ENCODE measurements at places on chromosomes 6 and 20.

DNA sequence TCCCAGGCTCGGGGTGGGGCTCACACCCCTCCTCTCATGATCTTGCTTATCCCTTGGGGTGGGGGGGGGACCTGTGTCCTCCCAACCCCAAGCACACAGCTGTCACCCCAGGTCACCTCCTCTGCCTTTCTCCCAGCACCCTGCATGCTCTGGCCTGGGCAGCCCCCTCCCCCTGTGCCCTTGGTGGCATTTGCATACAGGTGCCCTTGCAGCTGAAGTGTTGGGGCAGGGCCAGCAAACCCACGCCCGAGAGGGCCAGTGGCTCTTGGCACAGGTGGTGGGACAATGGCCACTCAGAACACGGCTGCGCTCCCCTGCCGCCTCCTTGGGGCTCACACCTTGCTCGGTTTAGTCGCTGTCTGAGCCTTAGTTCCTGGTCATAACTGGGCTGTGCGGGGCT is 11.3 kb upstream of the MYT1 start:
- no peak for DNase-seq

- DNase-seq = no peak
These were observed 48.0 kb upstream of the BHLHE23 start for GRCh38 chr20:63054681-63055240.

DNA sequence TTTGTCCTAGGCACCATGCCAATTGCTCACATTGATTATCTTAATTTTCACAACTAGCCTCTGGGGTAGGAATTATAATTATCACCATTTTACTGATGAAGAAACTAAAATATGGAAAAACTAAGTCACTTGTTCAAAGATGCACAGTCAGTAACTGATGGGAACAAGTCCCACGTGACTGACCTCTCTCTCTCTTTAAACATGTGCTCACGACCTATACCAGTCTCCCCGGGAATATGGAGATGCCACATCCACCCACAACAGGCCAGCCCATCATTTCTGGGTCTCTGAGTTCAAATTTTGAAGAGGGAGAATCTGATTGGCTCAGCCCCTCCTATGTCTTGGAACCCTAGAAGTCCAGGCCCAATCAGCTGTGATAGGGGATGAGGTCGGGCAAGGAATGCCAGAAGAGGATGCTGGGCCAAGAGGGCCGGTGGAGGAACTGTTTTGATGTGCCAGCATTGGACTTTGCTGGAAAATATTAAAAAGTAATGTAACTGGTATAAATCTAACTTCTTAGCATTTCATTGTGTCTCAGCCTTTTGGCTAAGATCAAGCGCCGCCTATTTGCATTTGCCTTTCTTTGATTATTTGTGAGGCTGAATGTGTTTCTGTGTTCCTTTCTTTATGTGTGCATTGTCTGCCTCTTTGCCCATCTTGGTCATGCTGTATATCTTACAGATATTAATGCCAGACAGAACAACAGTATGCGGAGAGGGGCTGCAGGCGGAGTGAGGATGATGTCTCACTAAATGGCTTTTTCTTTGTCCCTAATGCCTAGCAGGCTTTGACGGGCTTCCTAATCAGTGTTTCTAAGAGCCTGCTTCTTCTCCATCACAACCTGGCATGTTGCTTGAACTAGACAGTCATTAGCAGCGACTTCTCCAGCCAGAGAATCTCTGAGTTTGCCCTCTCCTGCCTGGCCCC is 126.6 kb downstream of the VEGFA start:
- DNase-seq = no peak

DNA sequence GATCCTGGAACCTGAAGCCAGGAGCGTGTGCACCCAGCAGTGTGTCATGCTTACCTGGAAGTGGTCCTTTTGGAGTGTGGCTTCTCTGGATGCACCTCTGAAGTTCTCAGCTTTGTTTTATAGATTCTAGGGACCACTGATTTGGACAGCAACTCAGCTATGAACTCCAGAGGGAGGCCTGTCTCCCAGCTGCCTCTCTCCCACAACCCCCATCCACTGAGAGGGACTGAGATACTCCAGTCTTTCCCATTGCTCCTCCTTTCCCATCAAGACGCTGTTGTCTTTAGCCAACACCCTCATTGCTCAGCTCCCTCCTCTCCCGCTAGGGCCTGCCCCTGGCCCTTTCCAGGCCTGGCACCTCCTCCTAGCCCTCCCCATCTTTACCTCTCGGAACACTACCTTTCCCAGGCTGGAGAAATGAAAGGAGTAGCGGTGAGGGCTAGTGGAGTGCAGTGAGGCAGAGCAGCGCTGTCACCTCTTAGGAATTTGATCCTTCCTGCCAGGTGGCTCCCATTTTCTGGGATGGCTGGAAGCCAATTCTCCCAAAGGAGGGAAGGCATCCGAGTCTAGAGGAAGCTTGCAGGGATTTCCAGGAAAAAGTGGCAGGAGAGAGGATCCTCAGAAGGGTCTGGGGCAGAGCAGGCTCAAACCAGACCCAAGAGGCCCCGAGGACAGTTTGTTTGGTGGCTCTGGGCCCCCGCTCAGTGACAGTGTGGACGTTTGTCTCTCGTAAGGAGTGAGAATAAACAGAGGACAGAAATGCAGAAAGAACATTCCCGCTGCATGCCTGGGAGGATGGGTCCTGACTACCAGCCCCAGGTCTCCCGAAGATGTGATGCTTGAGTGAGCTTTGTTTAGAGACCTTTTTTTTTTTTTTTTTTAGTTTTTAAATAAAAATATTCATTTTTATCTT is at the start of gene LRRN4:
Gene LRRN4 (minus strand): TSS at position 285 of the 913 bp plus-strand sequence. CDS start 1,261 bp downstream, outside the sequence.
- DNase-seq = no peak
